PC-3 (cell line): ENCODE measurements at places on chromosomes 3 and 15.

- no peak for DNase-seq
Observed at GRCh38 chr15:72474466-72474911, 359 bp downstream of the ARIH1 start.

- DNase-seq, result no peak
Observed at GRCh38 chr3:179410999-179411398, 40.3 kb downstream of the GNB4 start.

DNA sequence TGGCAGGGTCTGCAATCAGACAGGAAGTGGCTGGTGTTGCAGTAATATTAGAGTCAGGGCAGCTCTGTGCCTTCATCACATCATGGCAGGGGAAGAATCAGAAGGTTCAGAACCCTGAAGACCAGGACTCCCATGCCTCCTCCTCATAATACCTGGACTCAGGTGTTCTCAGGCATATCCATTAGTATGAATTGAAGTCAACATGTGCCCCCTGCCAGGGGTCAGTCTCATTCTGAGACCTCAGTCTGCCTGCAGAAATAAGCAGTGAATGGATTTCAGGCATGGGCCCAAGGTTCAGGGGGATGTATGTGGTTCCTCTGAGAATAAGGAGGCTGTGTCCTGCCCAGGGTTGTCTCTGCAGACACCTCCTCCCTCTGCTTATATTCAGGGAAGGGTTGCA is 74.2 kb downstream of the SPSB4 start:
- no peak for DNase-seq

- no peak for DNase-seq
Observed at GRCh38 chr3:34200576-34200975, 402.1 kb downstream of the PDCD6IP start.

DNA sequence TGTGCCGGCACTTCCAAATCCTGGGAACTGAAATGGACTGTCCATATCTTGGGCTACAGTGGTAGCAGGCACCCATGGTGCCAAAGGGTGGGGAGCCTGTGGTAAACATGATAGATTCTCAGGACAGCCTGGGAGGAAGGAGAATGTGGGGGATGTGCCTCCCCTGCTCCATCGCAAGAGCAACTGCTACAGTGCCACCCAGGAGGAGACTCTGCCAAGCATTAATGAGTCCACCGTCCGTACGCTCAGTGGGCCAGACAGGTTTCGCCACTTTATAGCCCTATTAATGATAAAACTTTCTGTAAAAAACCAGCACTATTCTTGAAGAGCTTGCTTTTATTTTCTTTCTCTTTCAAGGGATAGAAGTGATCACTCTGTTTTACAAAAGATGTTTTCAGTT is 75.2 kb downstream of the FMN1 start:
- peak; percentile 46 for DNase-seq

GRCh38 chr3:188583341-188584161 is 429.6 kb downstream of the LPP start:
- peak; percentile 73 for DNase-seq

DNA sequence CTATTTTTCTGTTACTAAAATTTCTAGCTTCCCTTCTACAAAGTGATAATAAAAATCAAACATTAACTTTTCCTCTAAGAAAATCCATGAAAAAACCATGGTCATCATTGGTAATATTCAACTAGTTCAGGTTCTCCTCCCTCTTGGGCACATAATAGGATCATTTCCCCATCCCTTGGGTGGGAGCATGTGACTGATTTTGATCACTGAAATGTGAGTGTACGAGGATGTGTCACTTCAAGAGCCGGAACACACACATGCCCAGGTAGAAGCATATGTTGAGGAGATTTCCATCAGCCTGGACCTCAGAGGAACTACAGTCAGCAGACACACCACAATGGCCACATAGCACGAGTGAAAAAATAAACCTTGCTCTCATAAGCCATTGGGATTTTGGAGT is 36.1 kb downstream of the AP3S2 start:
- DNase-seq, result no peak

- no peak for DNase-seq
Observed at GRCh38 chr15:85141726-85142125, 160.1 kb downstream of the PDE8A start.

- no peak for DNase-seq
Observed at GRCh38 chr3:150064971-150065370, 94.3 kb upstream of the PFN2 start.

DNA sequence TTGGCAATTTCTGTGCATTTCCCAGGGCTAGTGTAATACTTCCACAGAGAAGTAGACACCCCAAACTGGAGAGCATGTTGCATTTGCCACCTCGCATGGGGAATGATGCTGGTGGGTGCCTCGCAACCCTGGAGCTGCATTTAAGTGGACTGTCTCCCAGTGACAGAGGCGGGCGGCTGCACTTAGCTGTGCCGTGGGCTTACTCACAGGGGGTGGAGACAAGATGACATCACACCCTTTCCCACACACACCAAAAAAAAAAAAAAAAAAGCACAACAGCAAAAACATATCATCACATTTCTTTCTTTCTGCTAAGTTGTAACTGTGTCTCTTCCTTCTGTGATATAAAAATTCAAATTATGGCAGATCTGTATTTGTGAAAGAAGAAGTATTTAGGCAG is at the start of gene ABI3BP:
Gene ABI3BP, minus strand, starts transcription at position 113 of the 400 bp plus-strand sequence. Its CDS starts 37 bp downstream, at position 76.
- DNase-seq, result peak; percentile 84

GRCh38 chr15:85589851-85590250 is 204.9 kb downstream of the KLHL25 start:
- peak; percentile 80 for DNase-seq

DNA sequence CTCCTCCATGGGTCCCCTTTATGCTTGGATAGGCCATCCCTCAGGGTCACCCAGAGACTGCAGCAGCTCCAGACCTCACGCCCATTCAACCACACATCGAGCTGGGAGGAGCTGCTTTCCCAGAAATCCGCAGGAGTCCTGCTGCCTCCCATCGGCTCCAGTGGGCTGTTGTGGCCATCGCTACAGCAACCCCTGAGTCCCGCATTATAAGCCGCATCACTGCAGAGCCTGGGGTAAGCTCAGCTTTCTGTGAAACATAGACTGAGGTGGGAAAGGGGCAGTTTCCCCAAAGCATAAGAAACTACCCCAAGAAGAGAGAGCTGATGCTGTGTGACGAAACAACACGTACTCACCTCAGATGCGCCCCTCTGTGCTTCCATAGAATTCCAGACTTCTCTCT is 35.7 kb downstream of the MRPL46 start:
- DNase-seq, result no peak

- DNase-seq, result no peak
Observed at GRCh38 chr3:160179906-160180305, 45.3 kb upstream of the C3orf80 start.
